Occipital lobe (tissue), 3 donors: ENCODE measurements at places on chromosomes 16 and 17.

- no peak for DNase-seq
Observed at GRCh38 chr17:56064506-56064905, 88.8 kb upstream of the ANKFN1 start.

DNA sequence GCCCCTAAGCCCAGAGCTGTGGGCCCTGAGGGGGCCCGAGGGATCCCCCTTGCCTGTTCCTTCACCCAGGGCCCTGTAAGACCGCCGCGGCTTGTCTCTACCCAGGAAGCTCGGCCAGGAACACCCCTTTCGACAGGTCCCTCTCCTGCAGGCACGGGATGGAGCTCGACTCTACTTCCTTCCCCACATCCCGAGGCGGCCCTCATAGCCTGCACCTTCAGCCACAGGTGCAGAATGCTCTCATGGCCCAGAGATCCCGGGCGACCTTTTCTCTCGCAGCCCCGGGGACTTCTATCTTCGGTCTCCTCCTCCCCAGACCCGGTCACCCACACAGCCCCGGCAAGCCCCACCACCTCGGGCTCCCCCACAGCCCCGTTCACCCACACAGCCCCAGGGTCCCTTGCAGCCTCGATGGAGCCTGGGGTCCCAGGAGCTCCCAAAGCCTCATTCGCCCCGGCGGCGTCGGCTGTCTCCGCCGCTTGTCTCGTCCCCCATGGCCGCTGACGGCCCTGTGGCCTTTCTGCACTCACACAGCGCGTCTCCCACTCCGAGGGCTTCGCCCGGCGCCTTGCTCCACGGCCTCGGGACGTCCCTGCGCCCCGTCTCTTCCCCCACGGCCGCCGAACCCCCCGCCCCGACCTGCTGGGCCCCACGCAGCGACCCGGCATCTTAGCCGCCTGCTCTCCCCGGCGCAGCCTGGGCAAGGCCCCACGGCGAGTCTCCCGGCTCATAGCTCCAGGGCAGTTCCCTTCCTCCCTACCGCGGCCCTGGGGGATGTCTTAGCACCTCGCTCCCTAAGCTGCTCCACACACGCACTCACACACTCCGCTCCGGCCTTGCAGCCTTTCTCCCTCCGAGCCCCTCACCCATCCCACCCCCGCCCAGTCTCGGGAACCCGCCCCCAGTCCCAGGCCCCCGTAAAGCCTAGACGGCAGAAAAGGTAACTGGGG, 650 bp downstream of the KIAA0753 start:
- DNase-seq: no peak

GRCh38 chr16:1630450-1631213, 18.5 kb downstream of the CRAMP1 start:
- DNase-seq: no peak

- no peak for DNase-seq
Observed at GRCh38 chr17:31679667-31680066, 179.4 kb downstream of the COPRS start.

DNA sequence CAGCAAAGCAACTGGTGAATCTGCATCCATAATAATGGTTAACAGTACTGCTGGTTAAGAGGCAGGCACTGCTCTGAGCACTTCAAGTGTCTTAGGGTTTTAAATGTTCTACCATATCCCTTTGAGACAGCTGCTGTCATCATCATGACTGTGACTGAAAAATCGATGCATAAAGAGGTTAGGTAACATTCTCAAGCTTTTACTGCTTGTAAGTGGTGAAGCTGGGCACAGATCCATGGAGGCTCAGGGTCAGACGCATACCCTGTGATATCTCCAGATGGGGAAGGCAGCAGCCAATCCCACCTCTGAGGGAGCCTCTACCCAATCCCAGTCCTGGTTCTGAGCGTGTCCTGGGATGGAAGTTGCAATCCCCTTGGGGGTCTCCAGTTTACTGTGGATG, 57.6 kb upstream of the SOX9 start:
- DNase-seq: no peak

DNA sequence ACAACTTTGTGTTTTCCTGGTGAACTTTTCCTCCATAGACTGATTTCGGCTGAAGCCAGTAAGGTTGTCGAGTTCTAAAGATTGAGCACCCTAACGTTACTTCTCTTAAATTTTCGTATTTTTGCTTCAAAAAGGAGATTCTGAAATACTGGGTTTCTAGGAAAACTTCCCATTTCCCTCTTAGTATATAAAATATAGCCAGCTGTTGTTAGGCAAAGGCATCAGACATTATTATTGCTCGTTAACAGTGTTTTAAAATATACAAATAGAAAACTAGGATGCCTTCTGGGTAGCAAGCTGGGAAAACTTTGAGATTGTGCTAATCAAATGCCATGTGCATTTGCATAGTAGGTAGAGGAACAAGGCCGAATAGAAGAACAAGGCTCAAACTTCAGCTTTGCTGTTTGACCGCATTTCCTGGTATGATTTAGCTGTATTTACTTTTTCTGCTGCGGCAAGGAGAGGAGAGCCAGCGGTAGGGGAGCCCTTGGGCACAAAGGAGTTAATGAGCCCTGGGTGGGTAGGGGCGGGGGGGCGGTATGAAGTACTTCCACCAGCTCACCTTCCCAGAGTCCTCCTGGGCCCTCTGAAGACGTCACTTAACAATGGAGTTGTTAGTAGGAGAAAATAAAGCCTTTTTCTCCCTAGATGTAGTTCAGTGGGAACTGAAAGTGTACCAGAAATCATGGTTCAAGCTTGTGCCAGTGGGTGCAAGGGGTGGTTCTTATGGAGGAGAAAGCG, 151.9 kb downstream of the MSI2 start:
- DNase-seq: no peak
